Retina (tissue), 1 donor: ENCODE measurements at places on chromosomes 16 and 17.

GRCh38 chr16:61323456-61323855 lies 712.8 kb downstream of the CDH8 start:
- DNase-seq: peak; percentile 13

DNA sequence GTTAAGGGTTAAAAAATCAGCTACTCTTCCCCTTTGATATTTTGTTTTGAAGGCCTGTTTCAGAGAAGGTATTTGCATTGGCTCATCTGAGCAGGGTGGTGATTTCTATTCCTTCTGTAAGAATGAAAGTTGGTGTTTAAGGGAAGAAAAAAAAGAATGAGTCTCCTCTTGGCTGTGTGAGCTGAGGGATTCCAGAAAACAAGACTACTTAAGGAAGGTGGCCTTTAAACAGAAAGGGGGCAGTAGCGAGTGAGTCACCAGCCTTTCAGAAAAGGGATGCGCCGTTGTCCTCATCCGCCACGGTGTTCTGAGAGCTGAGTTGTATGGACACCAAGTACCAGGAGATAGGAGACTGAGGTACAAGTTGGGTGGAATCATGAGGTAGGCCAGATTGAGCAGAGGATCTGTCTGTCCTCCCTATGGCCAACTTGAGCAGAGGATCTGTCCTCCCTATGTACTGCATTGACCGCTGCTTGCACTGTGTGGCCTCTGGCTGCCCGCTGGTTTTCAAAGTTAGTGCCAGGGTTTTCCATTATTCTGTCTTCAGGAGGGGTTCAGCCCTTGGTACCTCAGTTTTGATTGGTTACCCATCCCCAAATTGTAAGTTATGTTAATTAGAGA lies 8.2 kb downstream of the PRKCA start:
- no peak for DNase-seq

DNA sequence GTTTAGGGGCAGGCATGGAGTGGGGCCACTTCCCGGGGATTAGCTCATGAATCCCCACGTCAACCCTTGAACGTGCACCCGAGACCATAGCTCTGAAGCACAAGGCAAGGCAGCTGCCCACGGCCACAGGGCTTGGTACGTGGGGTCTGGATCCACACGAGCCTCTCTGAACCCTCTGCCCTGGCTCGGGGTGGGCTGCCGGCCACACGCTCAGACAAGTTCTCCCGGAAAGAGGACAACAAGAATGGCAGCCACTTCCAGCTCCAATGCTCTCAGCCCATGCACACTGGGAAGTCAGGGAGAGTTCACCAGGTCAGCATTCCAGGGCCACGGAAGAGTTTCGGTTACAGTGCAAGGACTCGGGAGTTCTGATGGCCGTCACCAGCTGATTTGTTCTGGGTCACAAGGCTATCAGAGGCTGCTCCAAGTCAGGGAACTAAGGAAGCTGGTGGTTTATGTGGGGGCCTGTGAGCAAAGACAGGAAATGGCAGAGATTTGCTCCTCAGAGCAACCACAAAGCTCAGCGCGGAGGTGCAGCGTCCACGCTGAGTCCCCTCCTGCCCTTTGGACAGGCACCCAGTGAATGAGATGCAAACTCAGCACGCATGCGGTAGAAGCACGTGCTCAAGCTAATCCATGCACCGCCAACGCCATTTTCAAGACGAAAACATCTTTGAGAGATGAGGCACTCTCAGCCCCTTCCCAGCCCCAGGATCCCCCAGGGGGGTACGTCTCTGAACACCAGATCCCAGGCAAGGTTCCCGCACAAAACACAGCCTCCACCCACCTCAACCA lies 356.4 kb downstream of the FOXL1 start:
- DNase-seq: no peak

DNA sequence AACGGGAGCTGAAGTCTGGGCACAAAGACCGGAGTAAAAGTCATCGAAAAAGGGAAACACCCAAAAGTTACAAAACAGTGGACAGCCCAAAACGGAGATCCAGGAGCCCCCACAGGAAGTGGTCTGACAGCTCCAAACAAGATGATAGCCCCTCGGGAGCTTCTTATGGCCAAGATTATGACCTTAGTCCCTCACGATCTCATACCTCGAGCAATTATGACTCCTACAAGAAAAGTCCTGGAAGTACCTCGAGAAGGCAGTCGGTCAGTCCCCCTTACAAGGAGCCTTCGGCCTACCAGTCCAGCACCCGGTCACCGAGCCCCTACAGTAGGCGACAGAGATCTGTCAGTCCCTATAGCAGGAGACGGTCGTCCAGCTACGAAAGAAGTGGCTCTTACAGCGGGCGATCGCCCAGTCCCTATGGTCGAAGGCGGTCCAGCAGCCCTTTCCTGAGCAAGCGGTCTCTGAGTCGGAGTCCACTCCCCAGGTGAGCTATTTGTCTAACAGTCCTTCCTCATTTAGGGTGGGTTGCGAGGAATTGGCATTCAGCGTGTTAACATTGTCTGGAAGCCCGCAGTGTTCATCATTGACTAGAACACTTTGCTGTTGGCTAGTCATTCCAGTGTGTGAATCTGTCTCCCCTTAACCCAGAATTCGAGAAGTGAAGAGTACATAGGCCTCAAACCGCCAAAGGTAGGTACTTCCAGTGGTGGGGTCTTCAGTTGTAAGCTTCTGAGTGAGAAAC lies 1.5 kb downstream of the CDK12 start:
- DNase-seq: peak; percentile 40

DNA sequence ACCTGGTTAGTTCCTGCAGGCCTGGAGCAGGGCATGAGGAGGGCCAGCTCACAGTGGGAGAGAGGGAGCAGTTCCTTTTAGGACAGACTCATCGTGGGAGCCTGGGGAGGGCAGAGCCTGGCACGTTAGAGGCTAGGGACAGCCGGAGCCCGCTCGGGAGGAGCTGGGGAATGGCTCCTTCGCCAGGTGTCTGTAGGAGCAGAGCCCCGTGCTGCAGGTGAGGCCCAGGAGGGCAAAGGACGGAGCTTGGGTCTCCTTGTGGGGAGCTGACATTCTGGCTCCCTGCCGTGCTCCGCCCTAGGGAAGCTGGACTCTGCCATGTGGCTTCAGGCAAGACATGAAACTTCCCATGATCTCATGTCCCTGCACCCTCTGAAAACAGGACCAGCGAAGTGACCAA lies 18.7 kb upstream of the MTSS2 start:
- DNase-seq: no peak

- peak; percentile 92 for DNase-seq
Observed at GRCh38 chr17:8153957-8154607, 1.9 kb upstream of the PER1 start.

GRCh38 chr16:23768581-23768980 lies 13.8 kb downstream of the CHP2 start:
- DNase-seq: no peak

DNA sequence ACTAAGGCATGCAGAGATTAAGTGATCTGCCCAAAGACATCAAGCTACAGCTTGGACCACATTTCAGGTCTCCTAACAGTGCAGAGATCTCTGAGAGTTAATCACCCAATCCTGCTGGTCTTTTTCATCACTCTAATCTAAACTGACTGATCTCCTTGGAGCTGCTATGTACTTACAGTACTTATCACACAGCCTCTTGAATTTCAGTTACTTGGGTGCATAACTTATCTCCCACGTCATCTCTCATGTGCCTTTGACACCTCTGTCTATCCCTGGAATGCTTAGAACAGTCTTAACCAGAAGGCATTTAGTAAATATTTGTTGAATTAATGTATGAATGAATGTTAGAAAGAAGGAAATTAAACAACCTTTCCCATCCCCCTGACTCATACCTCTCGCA lies 139.0 kb downstream of the SNX11 start:
- no peak for DNase-seq

GRCh38 chr16:60225541-60225940 lies 1491.4 kb upstream of the GOT2 start:
- no peak for DNase-seq

GRCh38 chr17:41067281-41067680 lies 1.6 kb upstream of the KRTAP2-4 start:
- no peak for DNase-seq

DNA sequence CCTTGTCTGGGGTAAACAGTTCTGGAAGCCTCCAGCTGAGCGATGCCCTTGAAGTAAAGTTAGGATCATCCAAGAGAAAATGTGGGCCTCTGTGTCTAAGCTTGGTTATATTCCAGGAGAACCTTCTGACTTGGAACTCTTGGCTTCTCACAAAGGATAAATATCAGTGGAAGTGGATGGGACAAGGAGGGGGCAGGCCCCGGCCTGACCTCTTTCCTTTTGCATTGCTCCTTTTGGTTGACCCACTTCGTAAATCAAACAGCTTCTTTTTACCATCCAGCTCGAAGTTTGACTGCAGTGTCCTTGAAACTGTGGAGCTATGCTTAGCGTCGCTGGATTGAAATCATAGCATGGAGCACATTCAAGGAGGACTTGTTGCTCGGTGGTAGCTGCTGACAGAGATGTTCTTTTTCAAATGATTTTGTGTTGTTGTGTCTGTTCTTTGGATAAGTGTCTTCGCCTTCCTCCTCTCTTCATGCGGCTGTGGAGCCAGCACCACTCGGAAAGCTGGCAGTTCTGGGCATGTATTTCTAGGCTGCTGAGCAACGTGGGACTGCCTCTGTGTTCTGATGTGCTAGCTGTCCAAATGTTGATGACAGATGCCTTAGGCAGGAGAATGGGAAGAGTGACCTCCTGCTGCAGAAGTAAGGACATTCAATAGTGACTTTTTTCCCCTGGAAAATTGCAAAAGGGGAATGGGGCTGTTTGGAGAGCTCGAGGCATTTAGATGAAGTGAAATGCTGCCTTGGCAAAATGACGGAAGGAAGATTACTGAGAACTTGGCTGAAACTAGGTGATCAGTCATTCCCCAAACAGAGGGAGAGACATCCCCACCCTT lies 4.5 kb downstream of the MINK1 start:
- no peak for DNase-seq

DNA sequence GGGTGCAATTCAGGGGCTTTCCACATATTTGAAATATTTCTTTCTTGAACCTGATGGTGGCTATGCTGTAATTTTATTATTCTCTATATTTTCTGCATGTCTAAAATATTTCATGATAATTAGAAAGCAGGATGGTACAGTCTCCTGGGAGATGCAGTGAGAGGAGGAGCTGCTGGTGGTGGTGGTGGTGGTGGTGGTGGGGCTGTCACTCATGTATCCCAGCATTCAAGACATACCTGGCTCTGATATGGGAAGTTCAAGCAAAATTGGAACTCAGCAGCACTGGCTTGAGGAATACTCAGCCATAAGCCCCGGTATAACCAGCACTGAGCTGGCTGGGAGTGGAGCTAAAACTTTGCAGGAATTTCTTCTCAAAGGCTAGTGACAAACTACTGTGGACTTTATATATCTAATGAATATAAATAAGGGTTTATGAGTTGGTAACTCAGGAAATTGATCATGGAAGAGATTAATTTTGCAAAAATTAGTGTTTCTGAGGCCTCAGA lies 200.3 kb downstream of the PRKCB start:
- DNase-seq: no peak

GRCh38 chr17:59230764-59231163 lies 10.5 kb downstream of the GDPD1 start:
- DNase-seq: no peak

DNA sequence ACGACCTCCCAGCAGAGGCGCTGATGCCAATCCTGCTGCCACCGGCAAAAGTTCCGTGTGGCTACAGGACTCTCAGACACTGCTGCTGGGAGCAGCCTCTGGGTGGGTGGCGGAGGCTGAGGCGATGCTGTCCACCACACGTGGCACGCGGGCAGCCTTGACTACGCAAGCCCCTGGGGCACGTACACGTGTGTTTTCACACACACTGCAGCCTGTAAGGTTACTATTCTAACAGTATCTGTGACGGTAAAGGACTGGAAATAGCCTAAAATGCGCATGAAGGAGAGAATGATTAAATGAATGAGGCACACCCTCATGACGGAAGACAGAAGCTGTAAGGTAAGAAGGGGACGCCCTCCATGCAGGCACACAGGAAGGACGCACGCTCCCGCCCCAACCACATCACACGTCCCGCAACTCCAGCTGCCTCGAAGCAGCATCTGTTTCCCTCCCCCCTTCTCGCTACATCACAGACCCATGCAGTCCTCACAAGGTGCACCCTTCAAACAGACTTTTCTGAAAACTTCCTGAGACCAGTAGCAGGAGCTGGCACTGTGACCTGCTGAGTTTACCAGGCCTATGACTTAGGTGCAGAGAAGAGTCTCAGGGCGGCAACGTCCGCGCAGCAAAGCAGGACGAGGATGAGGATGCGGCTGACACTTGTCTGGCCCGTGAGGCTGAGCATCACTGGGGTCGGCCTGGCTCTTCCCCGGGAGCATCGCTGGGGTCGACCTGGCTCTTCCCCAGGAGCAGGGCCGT lies 28.7 kb upstream of the FASN start:
- no peak for DNase-seq

DNA sequence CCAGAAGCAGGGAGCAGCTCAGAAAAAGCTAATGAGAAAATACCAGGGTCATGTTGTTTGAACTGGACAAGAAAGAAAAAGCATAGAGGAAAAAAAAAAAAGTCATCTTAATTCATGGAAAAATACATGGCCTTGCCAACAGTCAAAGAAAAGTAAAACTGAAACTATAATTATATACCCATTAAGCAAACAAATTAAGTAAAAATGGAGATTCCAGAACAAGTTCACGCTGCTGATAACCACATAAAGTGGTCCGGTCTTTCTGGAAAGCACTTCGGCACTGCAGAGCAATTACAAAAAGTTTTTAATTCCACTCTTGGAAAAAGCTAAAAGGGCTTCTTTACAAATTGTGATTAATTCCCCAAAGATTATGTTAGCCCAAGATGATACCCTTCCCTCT lies 12.4 kb upstream of the P2RX5 start:
- DNase-seq: no peak

DNA sequence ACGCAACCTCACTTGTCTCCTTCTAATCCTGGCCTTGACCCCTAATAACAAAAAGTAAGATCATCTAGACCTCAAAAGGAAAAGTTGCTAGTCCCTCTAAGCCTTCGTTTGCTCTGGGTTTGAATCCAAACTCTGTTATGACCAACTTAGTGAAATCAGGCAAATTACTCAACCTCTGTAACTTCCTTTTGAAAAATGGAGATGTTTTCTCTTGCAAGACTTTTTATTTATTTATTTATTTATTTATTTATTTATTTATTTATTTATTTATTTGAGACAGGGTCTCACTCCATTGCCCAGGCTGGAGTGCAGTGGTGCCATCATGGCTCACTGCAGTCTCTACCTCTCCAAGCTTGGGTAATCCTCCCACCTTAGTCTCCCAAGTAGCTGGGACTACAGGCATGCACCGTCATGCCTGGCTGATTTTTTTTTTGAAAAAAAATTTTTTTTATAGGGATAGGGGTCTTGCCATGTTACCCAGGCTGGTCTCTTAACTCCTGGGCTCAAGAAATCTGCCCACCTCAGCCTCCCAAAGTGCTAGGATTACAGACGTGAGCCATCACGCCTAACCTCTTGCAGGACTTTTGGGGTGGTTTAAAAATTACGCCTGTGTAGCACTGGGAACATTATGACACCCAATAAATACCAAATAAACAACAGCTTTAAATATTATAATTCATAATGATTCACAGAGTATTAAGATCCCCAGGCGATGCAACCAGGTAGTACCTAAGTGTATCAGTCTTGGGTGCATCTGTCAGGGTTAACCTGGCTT lies 63.4 kb downstream of the PITPNC1 start:
- DNase-seq: no peak

DNA sequence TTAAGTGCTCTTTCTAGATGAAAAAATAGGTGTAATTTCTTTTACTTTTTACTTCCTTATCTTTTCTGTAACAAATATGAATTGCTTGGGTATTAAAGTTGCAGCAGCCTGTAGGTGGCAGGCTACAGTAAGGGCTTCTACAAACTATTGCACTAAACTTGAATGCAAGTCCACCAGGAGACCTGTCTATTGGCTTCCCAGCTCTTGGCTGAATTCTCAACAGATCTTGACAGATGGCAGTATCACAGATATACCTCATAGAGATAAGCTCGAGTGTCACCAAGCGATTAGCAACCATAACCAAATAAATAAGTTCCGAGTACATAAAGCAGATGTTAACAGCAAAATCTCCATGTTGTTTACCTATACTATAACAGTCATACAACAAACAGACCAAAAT lies 5.9 kb downstream of the BBS2 start:
- DNase-seq: no peak
